ENCODE measurements at places on chromosomes 4 and X. TPM values are rescaled to one million over a fixed set of nuclear protein-coding genes. Genes with fewer than 3 reads are reported as not detected.

The S100G gene
- not detected for total RNA-seq

The CT45A10 gene
- 42.2 TPM for total RNA-seq

The MAGEC1 gene
- total RNA-seq: not detected

The PDGFRA gene
- total RNA-seq: not detected

The TCEAL5 gene
- not detected for total RNA-seq

The SUPT20HL2 gene
- total RNA-seq: not detected

The DOK7 gene
- not detected for total RNA-seq

The RRH gene
- 0.17 TPM for total RNA-seq

The PRR32 gene
- total RNA-seq: not detected

The HSFX1 gene
- 0.70 TPM for total RNA-seq

The FAM149A gene
- total RNA-seq: 1.5 TPM

The CCDC120 gene
- total RNA-seq: not detected

The PPID gene
- total RNA-seq: 47.1 TPM

Data from HT1080 (cell line).